Esophagus muscularis mucosa (tissue), 4 donors: ENCODE measurements at places on chromosomes 7 and 10. TPM values are rescaled to one million over a fixed set of nuclear protein-coding genes. Genes with fewer than 3 reads are reported as not detected.
A peak's percentile ranks its signal among the peaks of the same experiment; 100 is the strongest.

- no peaks in the 10 kb centered on the region for H3K36me3 ChIP-seq
- no peak overlapping the region for H3K4me3 ChIP-seq
- H3K27me3 ChIP-seq, result no peaks in the 10 kb centered on the region
- H3K27ac ChIP-seq, result no peak overlapping the region
These were observed 145.4 kb downstream of the WDR11 start for GRCh38 chr10:120996456-120997034.

DNA sequence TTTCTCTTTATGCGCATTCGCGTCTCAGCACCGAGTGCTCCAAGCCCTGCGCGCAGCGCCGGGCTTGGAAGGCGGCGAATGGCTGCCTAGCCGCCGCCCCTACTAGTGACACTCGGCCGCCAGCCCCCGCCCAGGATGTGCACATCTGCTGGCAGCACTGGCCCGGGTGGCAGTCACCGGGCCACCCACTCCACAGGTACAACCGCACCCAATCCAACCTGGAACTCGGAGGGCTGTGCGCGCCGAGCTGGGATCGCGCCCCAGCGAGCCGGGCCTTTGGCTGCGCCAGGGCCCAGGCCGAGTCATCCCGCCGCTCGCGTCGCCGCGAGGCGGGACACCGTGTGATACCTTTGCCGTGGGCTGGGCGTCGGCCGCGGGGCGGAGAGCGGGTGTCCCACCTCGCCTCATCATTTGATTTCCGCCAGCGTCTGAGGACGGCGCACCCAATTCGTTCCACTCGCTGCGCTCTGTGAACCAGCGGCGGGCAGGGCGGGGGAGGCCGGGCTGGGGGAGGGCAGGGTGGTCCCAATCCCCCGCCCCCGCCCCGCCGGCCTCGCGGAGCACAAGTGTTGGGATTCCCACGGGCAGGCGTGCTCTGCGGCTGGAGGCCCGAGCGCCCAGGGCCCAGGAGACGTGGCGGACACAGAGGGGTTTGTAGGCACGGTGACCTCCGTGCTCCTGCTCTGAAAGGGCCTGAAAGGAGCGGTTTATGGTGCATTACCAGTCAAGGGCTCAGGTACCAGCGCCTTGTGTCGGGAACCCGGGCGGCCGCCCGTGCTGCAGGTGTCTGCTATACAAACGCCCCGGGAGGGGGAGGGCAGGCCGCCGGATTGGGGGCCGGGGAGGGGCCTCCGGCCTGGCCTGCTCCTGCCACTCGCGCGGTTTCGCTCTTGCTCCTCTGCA lies 17.8 kb upstream of the PTF1A start:
- H3K4me3 ChIP-seq, result no peak overlapping the region
- H3K27me3 ChIP-seq, result peaks cover 37% of the 10 kb centered on the region
- no peak for DNase-seq

DNA sequence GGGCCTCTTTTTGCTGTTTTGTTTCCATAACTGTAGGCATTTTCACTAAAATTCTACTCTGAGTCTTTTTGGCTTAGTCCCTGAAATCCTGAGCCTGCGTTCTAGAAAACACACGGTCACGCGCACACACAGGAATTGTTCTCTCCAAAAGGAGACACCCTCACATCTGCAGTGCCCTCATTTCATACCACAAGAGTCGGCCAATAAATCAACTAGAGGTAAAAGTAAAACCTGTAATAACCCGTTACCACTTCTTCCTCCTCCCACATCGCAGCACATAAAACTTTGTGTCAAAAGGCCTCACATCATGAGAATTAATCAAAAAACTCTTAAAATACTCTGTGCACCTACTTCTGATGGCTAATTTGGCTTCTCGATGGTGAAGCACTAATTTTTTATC lies 133.3 kb upstream of the MGMT start:
- peak; percentile 4 for DNase-seq
- no peaks in the 10 kb centered on the region for H3K36me3 ChIP-seq
- H3K27me3 ChIP-seq, result no peaks in the 10 kb centered on the region
- no peak overlapping the region for H3K27ac ChIP-seq
- no peak overlapping the region for H3K4me3 ChIP-seq
- no peaks in the 10 kb centered on the region for H3K4me1 ChIP-seq

- H3K27ac ChIP-seq, result no peak overlapping the region
- H3K27me3 ChIP-seq, result peaks cover 11% of the 10 kb centered on the region
- no peaks in the 10 kb centered on the region for H3K36me3 ChIP-seq
- H3K4me3 ChIP-seq, result no peak overlapping the region
- no peak for DNase-seq
- H3K4me1 ChIP-seq, result no peaks in the 10 kb centered on the region
These were observed 12.8 kb upstream of the CXCL12 start for GRCh38 chr10:44397476-44398225.

GRCh38 chr7:129560831-129561230 lies 50.7 kb upstream of the NRF1 start:
- H3K27ac ChIP-seq, result no peak overlapping the region
- H3K4me3 ChIP-seq, result no peak overlapping the region
- H3K4me1 ChIP-seq, result no peaks in the 10 kb centered on the region
- no peaks in the 10 kb centered on the region for H3K36me3 ChIP-seq

- H3K27me3 ChIP-seq, result no peaks in the 10 kb centered on the region
- H3K4me1 ChIP-seq, result no peaks in the 10 kb centered on the region
- no peak overlapping the region for H3K4me3 ChIP-seq
- DNase-seq, result no peak
- no peaks in the 10 kb centered on the region for H3K36me3 ChIP-seq
- H3K27ac ChIP-seq, result no peak overlapping the region
These were observed 100.6 kb downstream of the BAMBI start for GRCh38 chr10:28777911-28778310.

DNA sequence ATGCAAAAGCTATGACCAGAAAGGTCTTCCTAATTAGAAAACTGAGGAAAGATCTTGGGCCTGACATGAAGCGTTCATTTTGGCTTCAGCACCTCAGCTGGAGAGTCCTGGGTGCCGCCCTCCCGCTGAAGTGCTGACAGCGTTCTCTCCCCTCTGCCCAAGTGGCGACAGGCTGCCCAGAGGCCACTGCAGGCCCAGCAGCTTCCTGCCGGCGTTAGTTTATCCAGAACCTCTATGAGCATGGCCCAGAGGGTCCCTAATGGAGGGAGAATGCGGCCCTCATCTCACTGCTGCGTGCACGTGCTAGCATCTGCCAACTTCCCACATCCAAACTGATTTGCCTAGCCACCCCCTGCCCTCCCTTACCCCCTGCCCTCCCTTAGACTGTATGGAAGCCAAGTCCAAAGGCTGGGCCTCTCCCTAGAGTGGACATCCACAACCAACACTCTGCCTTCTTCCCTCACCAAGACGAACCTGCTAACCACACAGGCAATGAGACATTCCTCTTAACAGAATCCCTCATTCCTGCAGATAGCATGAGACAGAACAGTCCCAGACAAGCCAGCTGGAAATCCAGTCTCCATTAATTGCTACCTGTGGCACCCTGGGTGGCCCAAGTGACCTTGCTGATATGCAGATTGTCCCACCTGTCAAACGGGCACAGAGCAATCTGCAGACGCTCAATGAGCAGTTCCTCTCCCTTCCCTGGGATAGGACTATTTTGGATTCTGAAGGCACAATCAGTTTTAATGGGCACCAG lies 108.4 kb downstream of the C10orf90 start:
- peaks cover 11% of the 10 kb centered on the region for H3K4me1 ChIP-seq
- H3K36me3 ChIP-seq, result no peaks in the 10 kb centered on the region
- no peak overlapping the region for H3K27ac ChIP-seq
- no peak overlapping the region for H3K4me3 ChIP-seq
- peak; percentile 89 for DNase-seq

GRCh38 chr10:14271621-14272020 lies 59.1 kb downstream of the FRMD4A start:
- H3K27me3 ChIP-seq, result no peaks in the 10 kb centered on the region

GRCh38 chr10:86105640-86106039 lies 261.0 kb downstream of the GRID1 start:
- H3K27me3 ChIP-seq, result no peaks in the 10 kb centered on the region
- no peaks in the 10 kb centered on the region for H3K4me1 ChIP-seq
- no peak overlapping the region for H3K27ac ChIP-seq
- no peak overlapping the region for H3K4me3 ChIP-seq

DNA sequence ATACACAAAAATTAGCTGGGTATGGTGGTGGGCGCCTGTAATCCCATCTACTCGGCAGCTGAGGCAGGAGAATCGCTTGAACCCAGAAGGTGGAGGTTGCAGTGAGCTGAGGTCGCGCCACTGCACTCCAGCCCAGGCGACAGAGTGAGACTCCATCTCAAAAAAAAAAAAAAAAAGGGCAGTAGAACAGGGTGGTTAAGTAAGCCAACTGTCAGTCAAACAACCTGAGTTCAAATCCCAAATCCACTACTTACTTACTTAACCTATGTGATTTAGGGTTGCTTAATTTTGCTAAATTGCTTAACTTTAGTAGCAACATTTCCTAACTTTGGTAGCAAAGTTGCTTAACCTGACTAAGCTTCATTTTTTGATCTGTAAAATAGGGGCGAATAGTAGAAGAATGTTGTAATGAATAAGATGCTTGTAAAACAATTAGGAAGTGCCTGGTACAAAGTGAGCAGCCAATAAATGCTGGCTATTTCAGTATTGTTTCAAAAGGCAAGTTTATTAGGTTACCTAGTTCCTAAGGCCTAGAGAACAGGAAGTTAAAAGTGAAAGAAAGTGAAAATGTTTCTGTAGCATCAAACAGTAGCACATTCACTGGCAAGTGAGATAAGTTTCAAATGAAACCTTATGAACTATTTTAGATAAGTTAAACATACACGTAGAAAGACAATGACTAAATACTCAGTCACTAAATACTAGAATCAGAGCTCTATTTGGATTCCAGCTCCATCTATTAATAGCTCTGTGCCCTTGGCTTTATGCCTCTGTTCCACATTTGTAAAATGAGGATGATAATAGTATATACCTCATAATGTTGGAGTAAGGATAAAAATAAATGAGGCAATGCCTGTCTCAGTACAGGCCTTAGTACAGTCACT lies 64.3 kb downstream of the HOXA1 start:
- H3K36me3 ChIP-seq, result no peaks in the 10 kb centered on the region
- peak overlapping the region; percentile 16 for H3K4me3 ChIP-seq
- no peaks in the 10 kb centered on the region for H3K27me3 ChIP-seq

- DNase-seq, result no peak
- H3K27ac ChIP-seq, result no peak overlapping the region
- no peak overlapping the region for H3K4me3 ChIP-seq
- no peaks in the 10 kb centered on the region for H3K27me3 ChIP-seq
- H3K36me3 ChIP-seq, result no peaks in the 10 kb centered on the region
- peaks cover 53% of the 10 kb centered on the region for H3K4me1 ChIP-seq
These were observed 2.0 kb upstream of the PLCE1 start for GRCh38 chr10:93991596-93992284.

GRCh38 chr10:15316145-15316544 lies 54.9 kb downstream of the FAM171A1 start:
- no peaks in the 10 kb centered on the region for H3K36me3 ChIP-seq
- DNase-seq, result no peak
- no peak overlapping the region for H3K4me3 ChIP-seq
- H3K27me3 ChIP-seq, result no peaks in the 10 kb centered on the region
- no peak overlapping the region for H3K27ac ChIP-seq
- H3K4me1 ChIP-seq, result peaks cover 19% of the 10 kb centered on the region

DNA sequence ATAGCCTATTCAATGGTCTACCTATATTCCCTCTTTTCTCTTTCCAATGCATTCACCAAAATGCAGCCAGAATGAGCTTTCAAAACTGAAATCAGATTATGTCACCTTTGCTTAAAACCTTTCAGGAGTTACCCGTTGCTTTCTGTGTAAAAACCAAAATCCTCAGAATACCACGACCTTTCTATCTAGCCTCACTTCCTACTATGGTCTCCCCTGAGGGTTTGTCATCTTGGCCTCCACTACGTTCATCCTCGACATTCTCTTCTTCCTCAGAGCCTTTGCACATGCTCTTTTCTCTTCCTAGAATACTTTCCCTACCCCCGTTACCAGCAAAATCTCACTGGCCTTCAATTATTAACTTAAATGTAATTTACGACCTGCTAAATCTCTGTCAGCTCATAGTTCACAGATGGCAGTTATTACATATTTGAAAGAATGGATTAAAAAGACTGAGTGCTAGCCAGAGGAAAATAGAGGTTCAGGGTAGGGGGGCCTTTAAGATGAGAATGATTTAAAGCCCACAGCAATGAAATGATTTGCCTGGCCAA lies 380.8 kb upstream of the C7orf33 start:
- H3K4me3 ChIP-seq, result no peak overlapping the region
- no peak overlapping the region for H3K27ac ChIP-seq
- H3K27me3 ChIP-seq, result no peaks in the 10 kb centered on the region
- DNase-seq, result no peak

GRCh38 chr10:45404087-45404769 lies 30.2 kb downstream of the ALOX5 start:
- no peaks in the 10 kb centered on the region for H3K4me1 ChIP-seq
- H3K27me3 ChIP-seq, result peaks cover 12% of the 10 kb centered on the region
- H3K27ac ChIP-seq, result no peak overlapping the region
- H3K4me3 ChIP-seq, result no peak overlapping the region
- no peak for DNase-seq

DNA sequence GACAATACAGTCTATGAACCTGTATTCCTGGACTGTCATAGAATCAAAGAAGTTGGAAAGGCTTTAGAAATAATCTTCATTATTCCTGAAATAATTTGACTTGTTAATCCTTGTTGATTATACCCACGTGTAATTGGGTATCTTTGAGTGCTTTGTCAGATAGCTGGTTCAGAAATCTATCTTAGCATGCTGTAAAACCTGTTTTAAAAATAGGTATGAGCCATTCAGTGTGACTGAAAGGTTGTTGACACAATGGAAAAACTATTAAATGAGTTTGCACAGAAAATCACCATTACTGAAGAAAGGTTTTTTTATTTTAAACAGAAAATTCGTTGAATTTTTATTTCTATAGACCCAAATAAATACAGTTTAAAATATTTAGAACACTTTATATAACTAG lies 38.7 kb downstream of the PHTF2 start:
- no peaks in the 10 kb centered on the region for H3K27me3 ChIP-seq
- no peaks in the 10 kb centered on the region for H3K4me1 ChIP-seq
- H3K27ac ChIP-seq, result no peak overlapping the region
- no peak for DNase-seq
- H3K36me3 ChIP-seq, result no peaks in the 10 kb centered on the region

GRCh38 chr10:80590585-80591125 lies 53.0 kb downstream of the SH2D4B start:
- H3K4me1 ChIP-seq, result no peaks in the 10 kb centered on the region
- no peak overlapping the region for H3K27ac ChIP-seq
- peaks cover 5% of the 10 kb centered on the region for H3K27me3 ChIP-seq
- H3K4me3 ChIP-seq, result no peak overlapping the region
- no peak for DNase-seq

- no peak overlapping the region for H3K4me3 ChIP-seq
- no peaks in the 10 kb centered on the region for H3K27me3 ChIP-seq
- DNase-seq, result no peak
- no peaks in the 10 kb centered on the region for H3K36me3 ChIP-seq
- peak overlapping the region; percentile 70 for H3K27ac ChIP-seq
- H3K4me1 ChIP-seq, result peaks cover 100% of the 10 kb centered on the region
These were observed 9.8 kb downstream of the TSPAN14 start for GRCh38 chr10:80463868-80464267.

The HOXA4 gene
- total RNA-seq, result 12.5 TPM

The MAT1A gene
- not detected for total RNA-seq

The CYP3A7 gene
- total RNA-seq, result not detected

The ZNF518A gene
- total RNA-seq, result 20.8 TPM

The ITGB8 gene
- total RNA-seq, result 30.4 TPM

The ELMO1 gene
- total RNA-seq, result 42.9 TPM

The COL26A1 gene
- total RNA-seq, result not detected

The OR2A12 gene
- total RNA-seq, result not detected

The FAM25C gene
- not detected for total RNA-seq
